ENCODE measurements at places on chromosomes 4 and X.

DNA sequence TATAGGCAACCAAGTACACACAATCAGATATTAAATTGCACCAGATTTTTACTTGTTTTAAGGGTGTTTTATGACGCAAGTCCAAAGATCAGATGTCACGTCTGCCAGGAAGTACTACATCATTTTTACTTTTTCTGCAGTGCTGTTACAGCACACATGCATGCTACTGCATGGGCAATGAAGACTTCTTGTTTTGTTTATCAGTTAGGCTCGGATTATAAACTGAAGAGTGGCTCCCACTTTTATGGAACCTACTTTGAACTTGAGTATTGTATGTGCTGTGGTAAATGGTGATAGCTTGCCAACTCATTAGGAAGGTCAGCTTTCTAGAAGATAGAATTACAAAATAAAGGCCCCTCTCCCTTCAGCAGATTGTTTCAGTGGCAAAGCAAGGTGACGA, 131.6 kb downstream of the CEP135 start:
- no peak for DNase-seq

- no peak for DNase-seq
Observed at GRCh38 chrX:10622197-10622596, 1.8 kb upstream of the MID1 start.

- DNase-seq = peak; percentile 50
Observed at GRCh38 chrX:49291615-49292337, 11.7 kb upstream of the GAGE10 start.

- peak; percentile 77 for DNase-seq
Observed at GRCh38 chr4:102344520-102344953, 745 bp downstream of the SLC39A8 start.

- no peak for DNase-seq
Observed at GRCh38 chr4:83781434-83781833, 245.5 kb downstream of the GPAT3 start.

- DNase-seq = no peak
Observed at GRCh38 chrX:96425200-96425599, 259.4 kb upstream of the DIAPH2 start.

GRCh38 chr4:146154057-146154456, 21.5 kb upstream of the LSM6 start:
- DNase-seq = no peak

DNA sequence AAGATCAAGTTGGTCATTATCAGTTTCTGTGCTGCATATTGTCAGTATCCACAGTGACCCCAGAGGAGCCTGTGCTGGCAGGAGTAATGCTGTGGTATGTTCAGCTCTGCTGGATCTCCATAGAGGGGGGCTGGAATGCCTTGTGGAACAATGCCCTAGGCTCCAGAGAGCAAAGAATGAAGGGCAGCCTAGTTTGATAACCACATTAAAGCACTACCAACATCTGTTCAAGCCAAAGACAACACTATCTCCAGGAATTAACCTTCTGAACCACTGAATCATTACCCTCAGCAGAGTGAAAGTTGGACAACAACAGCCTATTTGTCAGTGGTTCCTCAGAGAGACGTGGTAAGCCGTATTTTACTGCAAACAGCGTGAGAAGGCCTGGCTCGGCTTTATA, 192.3 kb upstream of the CXorf66 start:
- no peak for DNase-seq

- no peak for DNase-seq
Observed at GRCh38 chr4:177097291-177097690, 212.4 kb upstream of the NEIL3 start.
